ENCODE measurements at places on chromosomes 3 and 15. TPM values are rescaled to one million over a fixed set of nuclear protein-coding genes. Genes with fewer than 3 reads are reported as not detected.

ACTRT3 gene
- polyA plus RNA-seq = 2.6 TPM

DNA sequence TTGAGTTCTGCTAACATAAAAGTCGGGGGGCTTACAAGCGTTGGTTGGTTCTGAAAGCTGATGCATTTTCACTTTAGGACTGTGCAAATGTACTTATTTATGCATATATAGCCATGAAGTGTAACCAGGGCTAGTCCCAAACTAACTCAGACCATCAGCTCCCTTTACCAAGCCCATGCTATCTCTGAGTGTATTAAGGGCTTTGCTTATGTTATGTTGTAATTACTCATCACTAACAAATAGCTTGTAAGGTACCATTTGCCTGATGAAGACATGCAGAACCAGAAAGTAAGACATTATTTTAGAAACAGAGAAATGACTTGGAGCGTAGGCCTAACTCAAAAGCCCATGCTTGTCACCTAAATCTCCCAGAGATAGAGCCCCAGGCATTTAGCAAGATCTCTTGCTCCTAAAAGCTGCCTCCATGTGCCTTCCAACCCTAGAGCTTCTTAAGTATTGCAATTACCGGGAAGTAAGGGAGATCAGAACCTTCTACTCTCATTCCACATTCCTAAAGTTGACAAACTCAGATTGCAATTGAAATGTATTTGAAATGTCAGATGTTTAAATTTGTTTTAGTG, 362.9 kb upstream of the RBMS3 start:
- DNase-seq = no peak

DNA sequence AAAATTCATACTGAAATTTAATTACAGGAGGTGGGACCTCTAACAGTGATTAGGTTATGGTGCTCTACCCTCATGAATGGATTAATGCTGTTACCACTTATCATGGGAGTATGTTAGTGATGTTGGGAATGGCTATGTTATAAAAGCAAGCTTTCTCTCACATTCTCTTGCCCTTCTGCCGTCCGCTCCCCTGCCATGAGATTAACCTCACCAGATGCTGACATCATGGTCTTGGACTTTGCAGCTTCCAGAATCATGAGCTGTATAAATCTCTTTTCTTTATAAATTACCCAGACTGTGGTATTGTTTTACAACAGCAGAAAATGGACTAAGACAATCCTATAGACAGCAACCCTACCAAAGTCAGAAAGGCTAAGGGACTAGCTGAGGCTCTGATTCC, 884.8 kb downstream of the FHIT start:
- no peak for DNase-seq

DNA sequence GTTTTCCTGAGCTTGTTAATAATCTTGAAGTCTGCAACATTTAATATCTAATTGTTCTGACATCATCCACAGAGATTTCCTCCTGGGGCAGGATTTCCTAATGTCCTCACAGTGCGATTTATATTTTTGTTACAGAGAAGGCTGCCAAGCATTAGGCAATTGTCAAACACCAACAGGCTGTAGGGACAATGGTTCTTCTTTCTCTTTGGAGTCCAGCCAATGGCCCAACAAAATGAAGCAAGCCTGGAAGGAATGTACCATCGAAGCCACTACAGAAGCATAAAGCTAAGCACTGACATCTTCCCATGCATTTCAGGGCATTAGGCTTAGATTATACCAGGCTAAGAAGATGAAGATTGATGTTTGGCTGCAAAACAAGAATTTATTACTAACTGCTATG, 173.0 kb upstream of the FRMD4B start:
- no peak for DNase-seq
